ENCODE measurements at places on chromosomes 3 and 15. TPM values are rescaled to one million over a fixed set of nuclear protein-coding genes. Genes with fewer than 3 reads are reported as not detected.

Gene NPRL2
- total RNA-seq = 18.2 TPM

Gene DZIP3
- total RNA-seq = 8.0 TPM

- no peak for DNase-seq
Measured at GRCh38 chr3:154122552-154122911, 1.3 kb downstream of the ARHGEF26 start.

DNA sequence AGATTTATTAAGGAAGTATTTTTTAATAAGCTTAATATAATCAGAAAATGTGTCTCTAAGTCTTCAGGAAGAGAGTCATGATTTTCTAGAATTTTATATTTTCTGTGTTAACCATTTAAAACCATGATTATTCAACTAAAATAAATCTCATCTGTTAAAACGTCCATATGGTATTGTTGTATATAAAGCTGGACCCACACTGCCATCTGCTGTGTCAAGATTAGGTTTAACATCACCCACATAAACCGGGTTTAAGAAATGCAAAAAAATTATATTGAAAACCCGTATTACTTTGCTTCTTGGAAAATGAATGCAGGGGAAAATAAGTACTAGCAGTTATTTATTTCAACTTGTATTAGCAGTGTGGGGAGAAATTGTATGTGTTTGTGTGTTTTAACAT lies 9.5 kb upstream of the CCDC66 start:
- no peak for DNase-seq

GRCh38 chr3:129596194-129597086 lies 10.0 kb downstream of the PLXND1 start:
- peak; percentile 89 for DNase-seq

DNA sequence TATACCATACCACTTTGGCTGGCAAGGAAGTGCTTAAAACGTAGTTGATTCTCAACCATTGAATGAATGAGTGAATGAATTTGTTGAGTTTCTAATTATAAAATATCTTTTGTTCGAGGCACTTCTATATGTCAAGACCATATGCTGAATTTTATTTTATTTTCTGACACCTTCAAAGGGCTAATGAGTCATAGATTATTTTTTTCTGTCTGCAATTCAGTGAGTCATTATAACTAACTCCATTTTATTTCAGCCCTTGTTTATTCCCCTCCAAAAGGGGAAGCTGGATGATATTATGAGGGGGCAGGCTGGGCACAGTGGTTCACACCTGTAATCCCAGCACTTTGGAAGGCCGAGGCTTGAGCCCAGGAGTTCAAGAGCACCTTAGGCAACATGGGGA lies 142.4 kb downstream of the P2RY1 start:
- DNase-seq = no peak

DNA sequence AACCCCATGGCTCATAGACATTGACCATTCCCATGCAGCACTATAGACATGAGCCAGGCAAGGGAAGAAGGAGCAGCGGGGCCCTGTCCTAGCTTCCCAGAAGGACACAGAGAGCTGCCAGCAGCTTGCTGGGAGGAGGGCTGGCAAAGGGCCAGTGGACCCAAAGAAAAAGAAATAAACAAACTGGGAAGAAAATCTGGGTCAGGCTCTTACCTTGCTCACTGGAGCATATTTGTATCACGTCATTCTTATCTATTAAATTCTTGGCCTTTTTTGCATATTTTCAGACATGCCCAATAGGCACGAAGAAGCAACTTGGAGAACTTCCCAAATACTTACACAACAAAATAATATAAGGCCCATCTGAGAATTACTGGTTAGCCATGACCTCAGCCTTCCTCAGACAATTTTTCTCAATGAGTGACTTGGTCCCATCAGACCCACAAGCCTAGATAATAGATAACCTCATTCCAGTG lies 28.4 kb downstream of the RASGRP1 start:
- peak; percentile 57 for DNase-seq

DNA sequence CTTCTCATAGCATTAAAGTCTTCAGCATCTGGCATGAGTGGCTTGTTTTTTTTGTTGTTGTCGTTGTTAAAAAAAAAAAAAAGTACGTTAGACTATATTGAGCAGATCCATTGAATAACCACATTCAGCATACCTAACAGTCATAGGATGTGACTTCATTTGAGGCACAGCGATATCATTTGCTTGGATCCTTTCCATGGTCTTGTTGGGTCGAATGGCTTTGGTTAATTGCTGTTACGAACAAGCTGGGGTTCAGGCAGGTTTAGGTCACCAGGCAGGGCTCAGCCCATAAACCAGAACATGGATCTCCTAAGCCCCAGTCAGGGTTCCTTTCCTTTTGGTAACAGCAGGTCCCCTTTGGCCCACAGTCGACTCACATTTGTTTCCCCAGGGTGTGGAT lies 76.2 kb downstream of the POLR2M start:
- DNase-seq = no peak
